ENCODE measurements at places on chromosomes 5 and 9.

- DNase-seq, result no peak
These were observed 18.1 kb downstream of the MYMK start for GRCh38 chr9:133506653-133507038.

DNA sequence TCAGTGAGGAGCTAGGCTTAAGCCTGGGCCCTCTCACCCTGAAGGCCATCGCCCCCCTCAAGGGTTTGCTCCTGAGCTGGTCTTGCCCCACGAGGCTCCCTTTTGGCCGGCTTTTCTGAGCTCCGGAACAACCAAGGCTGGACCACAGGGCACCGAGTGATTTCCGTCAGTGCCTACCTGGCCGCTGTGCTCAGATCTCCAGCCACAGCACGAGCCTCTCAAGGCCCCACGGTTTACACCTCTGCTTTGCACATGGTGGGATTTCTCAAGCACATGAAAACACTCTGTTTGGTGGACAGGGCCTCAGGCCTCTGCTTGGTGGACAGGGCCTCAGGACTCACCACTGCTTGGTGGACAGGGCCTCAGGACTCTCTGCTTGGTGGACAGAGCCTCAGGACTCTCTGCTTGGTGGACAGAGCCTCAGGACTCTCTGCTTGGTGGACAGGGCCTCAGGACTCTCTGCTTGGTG, 15.8 kb downstream of the CLPTM1L start:
- DNase-seq, result no peak

DNA sequence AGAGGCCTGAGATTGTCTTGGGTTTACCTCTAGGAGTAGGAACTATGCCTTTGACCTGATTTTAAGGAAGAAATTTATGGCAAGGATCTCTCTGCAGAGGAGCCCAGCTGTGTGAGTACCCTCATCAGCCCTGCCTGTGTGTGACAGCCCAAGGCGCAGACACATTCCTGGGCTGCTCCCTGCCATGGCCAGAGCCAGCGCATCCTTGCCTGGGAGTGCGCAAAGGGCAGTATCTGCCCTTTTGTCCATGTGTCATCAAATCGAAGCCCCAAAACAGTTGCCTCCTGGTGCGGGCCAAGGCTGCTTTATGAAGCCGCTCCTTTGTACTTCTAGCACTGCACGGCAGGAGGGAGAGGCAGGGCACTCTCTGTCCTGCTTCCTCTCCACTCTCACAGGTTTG, 51.9 kb downstream of the PRRT1B start:
- no peak for DNase-seq

- DNase-seq, result no peak
These were observed 163.2 kb downstream of the SH3GL2 start for GRCh38 chr9:17742067-17742466.

GRCh38 chr5:150014456-150014855, 13.9 kb downstream of the HMGXB3 start:
- no peak for DNase-seq

DNA sequence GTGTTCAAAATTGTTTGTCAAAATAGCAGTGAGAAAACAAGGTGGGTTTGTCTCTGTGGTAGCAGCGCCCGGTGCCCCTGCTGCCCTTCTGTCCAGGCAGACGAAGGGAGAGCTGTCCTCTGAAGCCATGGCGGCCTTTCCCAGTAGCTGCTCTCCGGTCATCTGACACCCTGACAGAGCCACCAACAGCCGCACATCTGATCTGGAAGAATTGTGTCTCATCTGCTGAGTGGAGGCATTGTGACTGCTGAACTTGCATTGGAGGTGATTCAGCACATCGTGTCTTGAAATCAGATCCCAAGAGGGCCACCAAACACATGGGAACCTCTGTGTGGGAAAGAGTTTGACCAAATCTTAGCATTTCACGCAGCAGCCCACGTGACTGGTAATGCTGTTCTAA, 337.6 kb upstream of the IRX1 start:
- DNase-seq, result no peak

DNA sequence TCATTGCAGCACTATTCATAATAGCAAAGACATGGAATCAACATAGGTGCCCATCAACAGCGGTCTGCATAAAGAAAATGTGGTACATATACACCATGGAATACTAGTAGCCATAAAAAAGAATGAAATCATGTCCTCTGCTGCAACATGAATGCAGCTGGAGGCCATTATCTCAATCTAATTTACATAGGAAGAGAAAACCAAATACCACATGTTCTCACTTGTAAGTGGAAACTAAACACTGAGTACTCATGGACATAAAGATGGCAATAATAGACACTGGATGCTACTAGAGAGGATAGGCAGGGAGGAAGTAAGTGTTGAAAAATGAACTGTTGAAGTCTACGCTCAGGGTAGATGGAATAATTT, 203.9 kb upstream of the CDH9 start:
- no peak for DNase-seq

DNA sequence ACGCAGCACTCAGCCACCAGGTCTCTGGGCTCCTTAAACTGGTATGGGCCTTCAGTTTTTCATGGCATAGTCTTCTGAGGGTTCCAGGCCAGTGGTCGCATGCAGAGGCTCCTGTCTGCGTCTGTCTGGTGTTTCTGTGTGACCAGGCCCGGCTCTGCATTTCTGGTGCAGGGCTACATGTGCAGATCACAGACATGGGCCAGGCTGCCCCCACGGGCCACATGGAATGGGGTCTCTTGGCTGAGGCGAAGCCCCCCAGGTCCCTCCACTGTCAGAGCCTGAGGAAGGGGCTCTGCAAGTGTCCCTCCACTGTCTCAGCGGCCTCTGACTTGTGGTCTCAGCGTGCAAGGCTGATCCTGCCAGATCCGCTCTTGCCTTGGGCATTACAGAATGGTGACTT, 15.6 kb upstream of the CARD19 start:
- DNase-seq, result no peak

- DNase-seq, result no peak
These were observed 26.3 kb downstream of the ARSB start for GRCh38 chr5:78958672-78959445.
